ENCODE measurements at places on chromosomes 12 and 14.
A peak's percentile ranks its signal among the peaks of the same experiment; 100 is the strongest.

DNA sequence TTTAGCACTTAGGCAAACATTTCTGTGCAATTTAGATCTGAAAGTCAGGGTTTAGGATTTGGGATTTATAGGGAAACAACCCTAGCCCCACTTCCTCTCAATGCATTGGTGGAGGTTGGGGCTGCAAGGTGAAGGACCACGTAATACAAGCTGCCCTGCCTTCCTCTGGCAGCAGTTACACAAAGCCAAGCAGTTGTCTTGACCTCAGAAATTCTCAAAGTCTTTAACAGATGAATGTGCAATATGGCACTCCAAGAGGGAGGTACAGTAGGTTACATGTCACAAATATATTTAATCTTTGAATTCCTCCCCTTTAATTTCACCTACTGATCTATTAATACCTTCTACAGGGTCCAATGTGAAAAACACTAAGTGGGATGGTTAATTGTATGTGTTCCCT lies 23.9 kb downstream of the IFNG-AS1 start:
- no peak for DNase-seq

GRCh38 chr12:53481939-53482586 lies 17.2 kb downstream of the MAP3K12 start:
- no peak for DNase-seq

GRCh38 chr14:68018598-68018997 lies 199.0 kb downstream of the RAD51B start:
- no peak for DNase-seq

- no peak for DNase-seq
Observed at GRCh38 chr14:63598807-63599206, 42.9 kb downstream of the WDR89 start.

- no peak for DNase-seq
Observed at GRCh38 chr12:39365364-39366001, 77.4 kb downstream of the KIF21A start.

GRCh38 chr14:58106446-58106845 lies 45.6 kb downstream of the ARMH4 start:
- no peak for DNase-seq

DNA sequence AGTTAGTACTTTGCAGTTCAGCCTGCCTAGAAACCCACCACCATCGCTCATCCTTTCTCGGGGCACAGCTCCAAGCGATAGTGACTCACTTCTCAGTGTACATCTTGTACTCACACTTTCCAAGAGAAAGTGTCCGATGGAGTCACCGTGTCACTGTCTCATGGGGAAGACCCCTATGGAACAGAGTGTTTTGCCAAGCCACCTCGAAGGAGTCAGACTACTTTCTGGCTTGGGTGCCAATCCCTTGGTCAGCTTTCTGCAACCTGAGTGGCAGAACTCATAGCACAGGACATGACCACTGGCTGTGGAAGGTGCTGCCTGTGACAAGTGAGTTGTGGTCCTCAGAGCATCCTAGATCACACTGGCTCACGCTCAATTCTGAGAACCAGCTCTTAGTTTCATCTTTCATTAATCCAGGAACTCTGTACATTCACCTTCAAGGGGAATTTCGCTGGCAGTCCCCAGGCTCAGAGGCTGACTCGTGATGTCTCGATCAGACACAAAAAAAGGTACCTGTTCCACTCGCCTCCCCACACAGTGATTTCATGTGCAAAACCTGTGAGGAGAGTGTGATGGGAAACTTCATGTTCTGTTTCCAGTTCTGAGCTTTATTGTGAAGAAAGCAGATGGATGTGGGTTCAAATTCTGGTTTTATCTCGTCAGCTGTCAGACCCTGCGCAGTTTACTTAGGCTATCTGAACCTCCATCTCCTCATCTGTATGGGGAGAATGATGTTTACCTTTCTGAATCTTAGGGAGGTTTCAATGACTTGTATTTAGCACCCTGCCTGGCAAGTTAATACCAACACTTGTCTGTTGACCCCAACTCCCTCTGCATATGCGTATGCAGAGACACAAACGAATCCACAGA lies 127.3 kb upstream of the CCND2 start:
- DNase-seq: no peak

GRCh38 chr14:98808494-98809407 lies 463.2 kb downstream of the BCL11B start:
- DNase-seq: peak; percentile 31

DNA sequence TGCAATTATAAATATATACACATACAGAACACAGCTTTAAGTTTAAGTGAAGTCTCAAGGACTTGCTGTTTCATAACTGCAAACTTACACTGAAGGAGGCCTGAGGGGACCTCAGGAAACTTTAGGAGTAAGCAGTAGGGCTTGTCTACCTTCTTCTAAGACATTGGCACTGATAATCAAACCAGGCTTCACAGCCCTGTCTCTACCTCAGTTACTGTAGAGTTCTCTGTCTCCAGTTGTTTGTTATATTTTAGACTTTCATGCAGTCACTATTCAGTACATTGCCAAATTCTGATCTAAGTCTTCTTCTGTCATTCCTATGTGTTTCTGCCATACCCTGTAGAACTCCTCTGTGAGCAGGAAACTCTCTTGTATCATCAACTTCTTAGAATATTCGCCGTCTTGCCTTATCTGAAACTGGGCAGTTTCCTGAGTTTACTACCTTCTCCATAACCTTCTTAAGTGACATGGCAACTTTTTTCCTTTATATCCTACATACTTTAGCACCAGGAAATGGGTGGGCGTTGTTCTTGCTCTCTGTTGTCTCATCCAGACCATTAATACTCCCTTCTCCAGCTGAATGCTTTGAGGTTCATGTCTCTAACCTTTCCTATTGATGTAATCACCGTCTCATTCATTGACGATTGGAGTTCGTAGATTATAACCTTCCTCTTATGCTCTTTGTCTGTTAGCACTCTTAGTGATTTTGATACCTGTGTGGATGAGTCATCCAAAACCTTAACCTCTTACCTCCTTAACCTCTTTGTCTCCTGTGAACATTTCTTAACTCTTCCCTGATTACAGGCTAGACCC lies 11.4 kb downstream of the APAF1 start:
- no peak for DNase-seq

DNA sequence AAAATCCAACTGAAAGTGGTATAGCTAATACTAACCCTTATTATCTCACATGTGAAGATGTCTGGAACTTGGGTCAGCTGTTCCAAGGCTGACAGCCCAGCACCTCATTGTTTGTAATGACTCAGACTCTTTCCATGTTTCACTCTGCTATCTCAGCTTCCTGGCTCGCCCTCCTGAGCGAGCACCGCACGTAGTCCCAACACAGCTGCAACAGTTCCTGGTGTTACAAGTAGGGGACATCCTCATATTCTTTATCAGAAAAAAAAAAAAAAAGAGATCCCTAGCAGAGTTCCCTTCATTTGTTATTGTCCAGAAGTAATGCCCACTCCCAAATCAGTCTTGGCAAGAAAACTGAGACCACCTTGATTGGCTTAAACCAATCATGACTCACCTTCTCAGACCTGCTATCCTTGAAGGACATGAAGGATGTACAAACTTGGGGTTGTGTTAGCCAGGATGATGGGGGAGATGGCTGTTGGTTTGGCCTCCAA lies 92.5 kb downstream of the ADCK1 start:
- no peak for DNase-seq

DNA sequence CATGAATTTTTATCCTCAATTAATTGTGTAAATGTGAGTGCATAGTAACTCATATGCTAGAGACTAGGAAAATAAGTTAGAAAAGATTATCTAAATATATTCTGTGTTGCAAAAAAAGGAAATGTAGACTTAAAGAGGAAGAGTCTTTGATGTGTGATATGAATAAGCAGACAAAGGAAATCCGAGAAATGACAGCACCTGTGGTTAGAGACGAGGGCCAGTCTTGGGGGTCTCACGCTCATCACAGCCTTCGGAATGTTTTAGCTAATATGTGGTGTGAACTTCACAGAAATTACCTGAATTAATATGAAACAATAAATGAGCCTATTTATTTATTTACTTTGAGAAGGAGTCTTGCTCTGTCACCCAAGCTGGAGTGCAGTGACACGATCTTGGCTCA lies 11.6 kb downstream of the ATP6V0A2 start:
- DNase-seq: no peak

DNA sequence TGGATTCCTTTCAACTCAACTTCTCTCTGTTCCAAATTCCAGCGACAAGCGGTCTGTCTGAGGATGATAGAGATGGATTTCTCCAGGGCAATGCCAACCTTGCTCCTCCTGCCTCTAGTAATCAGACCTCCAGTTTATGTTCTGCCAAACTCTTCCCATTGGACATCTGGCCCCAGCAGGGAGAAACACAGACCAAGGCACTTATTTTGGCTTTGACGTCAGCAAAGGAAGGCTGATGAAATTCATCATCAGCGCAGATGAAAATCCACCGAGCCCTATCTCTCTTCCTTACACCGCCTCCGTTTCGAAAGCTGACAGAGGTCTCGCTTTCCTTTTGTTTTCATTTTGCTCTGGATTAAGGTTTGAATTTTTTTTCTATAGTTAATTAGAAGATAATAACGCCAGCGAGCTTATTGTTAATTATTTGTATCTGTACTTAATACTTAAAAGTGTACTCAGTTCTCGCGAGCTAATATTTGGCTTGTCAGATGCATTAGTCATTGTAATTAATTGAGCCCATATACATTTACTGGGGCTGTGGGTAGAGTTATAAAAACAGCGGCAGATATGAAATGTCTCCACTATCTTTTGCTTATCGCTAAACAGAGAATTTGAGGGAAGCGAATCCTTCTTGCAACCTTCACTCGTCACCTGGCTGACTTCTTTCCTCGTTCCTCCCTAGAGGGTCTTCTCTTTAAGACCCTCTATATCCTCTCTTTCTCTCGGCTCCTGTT lies 35.9 kb upstream of the MED13L start:
- no peak for DNase-seq

- peak; percentile 9 for DNase-seq
Observed at GRCh38 chr14:53295985-53296582, 143.0 kb upstream of the DDHD1 start.

GRCh38 chr12:10289005-10289754 lies 18.5 kb upstream of the KLRD1 start:
- DNase-seq: no peak

GRCh38 chr12:54416687-54417603 lies 2.1 kb downstream of the ITGA5 start:
- DNase-seq: no peak

- DNase-seq: no peak
Observed at GRCh38 chr14:40122968-40123648, 690.9 kb upstream of the FBXO33 start.

- DNase-seq: no peak
Observed at GRCh38 chr12:107368586-107368985, 275.2 kb upstream of the CRY1 start.

GRCh38 chr14:103626146-103626850 lies 2.7 kb upstream of the KLC1 start:
- DNase-seq: no peak

- DNase-seq: no peak
Observed at GRCh38 chr12:107845226-107845979, 70.9 kb downstream of the ASCL4 start.

- no peak for DNase-seq
Observed at GRCh38 chr12:21553329-21553675, 27.2 kb downstream of the SPX start.

DNA sequence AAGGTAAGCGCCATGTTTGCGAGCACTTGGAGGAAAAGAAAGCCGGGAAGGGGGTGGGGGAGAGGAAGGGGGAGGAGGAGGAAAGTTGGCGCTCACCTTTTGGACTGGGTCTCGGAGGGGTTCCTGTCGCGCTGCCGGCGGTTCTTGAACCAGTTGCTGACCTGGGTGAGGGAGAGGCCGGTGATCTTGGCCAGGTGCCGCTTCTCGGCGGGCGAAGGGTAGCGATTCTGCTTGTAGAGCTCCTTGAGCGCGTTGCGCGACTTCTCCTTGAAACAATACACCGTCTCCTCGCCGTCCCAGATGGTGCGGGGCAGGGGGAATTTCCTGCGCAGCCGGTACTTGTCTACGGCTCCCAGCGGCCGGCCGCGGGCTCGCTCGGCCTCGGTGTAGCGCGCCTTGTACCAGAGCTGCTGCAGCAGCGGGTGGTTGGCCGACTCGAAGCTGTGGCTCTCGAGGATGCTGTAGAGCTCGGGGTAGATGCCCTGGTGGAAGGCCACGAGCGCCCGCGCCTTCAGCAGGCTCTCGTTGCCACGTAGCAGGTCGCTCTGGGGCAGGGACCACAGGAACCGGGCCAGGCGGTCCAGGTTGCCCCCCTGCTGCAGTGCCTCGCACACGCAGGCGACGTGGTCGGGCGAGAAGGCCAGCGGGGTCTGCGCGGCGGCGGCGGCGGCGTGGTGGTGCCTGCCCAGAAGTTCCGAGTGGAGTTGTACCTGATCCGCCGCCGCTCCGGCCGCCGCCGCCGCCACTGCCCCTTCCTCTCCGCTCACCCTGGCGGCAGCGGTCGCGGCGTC lies 840 bp downstream of the SIX4 start:
- DNase-seq: peak; percentile 52

DNA sequence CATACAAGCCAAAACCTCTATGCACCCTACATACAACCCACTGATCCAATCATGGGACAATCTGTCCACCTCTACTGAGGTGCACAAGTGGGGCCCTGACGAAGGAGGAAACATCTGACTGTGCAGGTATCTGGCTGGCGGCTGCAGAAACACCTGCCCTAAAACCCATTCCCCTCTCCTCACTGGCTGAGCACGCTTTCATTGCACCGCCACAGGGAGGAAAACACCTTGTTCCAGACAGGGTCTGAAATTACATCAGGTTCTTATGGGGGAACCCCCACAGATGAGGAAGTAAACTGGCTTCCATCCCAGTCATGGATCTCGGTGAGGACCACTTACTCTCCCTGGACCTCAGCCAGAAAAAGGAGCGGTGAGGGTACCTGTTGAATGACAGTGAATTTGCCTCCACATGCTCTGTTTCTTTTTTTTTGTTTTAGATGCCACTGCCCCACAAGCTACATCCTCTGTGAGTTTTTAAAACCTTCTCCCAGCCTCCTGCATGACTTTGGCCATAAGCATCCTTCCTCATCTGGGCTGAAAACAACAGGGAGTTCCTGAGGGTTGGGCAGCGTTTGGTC lies 23.8 kb upstream of the DGLUCY start:
- DNase-seq: no peak

- no peak for DNase-seq
Observed at GRCh38 chr12:18706798-18707197, 31.0 kb downstream of the PLCZ1 start.

- no peak for DNase-seq
Observed at GRCh38 chr14:62896932-62897456, 148.3 kb downstream of the KCNH5 start.

DNA sequence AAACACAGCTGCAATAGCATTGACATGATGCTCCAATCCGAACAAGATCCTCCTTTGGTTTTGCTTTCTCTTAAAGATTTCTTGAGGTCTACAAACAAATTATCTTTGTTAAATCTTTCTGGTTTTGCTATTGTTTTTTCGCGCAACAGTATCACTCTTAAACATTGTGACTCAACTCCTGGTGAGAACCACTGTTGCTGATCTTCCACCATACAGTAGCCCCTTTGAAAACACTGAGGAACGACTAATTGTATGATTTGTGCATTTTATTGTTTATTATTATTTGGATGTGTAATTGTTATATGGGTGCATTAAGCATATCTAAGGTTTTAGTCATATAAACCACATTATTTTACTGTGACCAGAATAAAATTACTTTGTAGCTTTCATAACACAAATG lies 282.8 kb downstream of the EGLN3 start:
- no peak for DNase-seq

- DNase-seq: no peak
Observed at GRCh38 chr12:77060136-77060882, 5.1 kb downstream of the E2F7 start.
